T-helper 9 cell (primary cell): ENCODE measurements at places on chromosomes 11 and 22.

DNA sequence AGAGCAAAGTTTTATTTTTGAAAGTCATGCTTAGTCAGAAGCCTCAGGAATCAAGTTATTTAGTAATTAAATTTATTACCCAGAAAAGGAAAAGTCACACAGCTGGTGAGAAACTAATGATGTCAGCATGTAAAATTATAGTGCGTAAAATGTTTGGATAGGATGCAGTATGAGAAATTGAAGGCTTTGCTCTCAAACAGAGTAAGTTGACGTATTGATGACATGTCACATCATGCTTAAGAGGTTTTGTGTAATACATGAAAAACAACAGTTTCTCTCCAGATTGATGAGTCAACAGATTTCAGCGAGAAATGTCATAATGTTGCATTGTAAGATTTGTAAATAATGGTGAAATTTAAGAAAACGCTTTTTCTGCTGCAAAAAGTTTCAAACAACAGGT lies 769.8 kb downstream of the METTL15 start:
- DNase-seq = no peak

- no peak for DNase-seq
These were observed 257.8 kb upstream of the B3GAT1 start for GRCh38 chr11:134669796-134670195.

- no peak for DNase-seq
These were observed 7.8 kb downstream of the DCPS start for GRCh38 chr11:126311401-126312291.

DNA sequence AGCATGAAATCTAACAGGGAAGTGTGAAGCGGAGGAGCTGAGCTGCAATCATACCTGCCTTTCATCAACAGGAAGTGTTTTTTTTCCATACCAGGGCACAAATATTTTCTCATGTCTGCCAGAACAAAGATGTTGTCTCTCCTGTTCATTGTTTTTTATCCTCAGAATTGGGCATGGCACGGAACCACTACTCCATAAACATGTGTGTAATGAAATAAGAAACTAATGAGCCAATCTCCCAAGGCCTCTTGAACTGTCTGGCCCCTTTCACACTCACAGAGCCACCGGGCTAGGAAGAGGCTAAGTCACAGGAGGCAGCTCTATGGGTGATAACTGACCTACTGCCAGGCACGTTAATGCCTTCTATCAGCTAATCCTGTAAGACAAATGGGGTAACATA lies 124.4 kb downstream of the ETS1 start:
- DNase-seq = no peak

GRCh38 chr22:48224332-48224731 lies 1461.9 kb downstream of the TBC1D22A start:
- DNase-seq = no peak

- no peak for DNase-seq
These were observed 113.0 kb upstream of the CLMP start for GRCh38 chr11:123308077-123308476.

DNA sequence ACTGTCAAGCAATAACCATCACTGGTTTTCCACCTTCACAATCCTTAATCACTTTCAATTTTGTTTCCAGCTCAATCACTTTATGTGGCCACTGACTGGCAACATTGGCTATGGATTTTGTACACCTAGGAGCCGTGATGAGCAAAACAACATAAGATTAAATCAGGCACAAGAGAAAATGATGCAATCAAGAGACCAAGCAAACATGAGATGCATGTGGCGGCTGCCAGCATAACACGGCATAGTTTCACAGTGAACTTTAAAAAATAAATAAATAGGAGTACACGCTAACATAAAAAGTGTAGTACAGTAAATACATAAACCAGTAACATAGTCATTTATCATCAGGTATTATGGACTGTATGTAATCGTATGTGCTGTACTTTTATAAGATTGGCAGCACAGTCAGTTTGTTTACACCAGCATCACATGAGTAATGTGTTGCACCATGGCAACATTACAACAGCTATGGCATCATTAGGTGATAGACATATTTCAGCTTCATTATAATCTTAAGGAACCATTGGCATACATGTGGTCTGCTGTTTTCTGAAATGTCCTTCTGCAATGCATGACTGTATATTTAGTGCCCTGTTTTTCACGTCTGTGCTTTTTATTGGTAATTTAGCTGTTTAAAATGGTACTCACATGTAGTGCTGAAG lies 83.3 kb upstream of the PRDM11 start:
- DNase-seq = no peak

DNA sequence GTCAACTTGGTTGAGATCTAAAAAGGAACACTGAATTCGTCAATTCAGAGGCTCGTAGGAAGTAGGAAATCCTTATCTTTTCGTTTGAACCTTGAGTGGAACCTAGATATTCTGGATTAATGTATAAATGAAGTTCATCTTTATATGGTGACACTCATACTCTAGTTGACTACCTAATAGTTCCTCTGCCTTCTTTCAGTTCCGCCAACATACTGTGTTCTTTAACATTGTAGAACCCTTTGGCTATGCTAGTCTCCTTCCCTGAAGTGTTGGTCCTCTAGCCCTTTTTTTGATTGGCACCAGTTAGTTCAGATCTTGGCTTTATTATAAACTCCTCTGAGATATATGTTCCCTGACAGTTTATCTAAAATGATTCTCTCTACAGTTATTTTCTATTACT lies 1.5 kb downstream of the ATM start:
- DNase-seq = no peak
